ENCODE measurements at places on chromosomes 16 and 17. TPM values are rescaled to one million over a fixed set of nuclear protein-coding genes. Genes with fewer than 3 reads are reported as not detected.
A peak's percentile ranks its signal among the peaks of the same experiment; 100 is the strongest.

IKZF3 gene
- not detected for total RNA-seq

ASIC2 gene
- total RNA-seq = not detected

CCL7 gene
- 4.9 TPM for total RNA-seq

C16orf89 gene
- total RNA-seq = not detected

ATP2A3 gene
- total RNA-seq = not detected

TRIM47 gene
- 1.4 TPM for total RNA-seq

GRCh38 chr16:50497592-50497991 is 50.6 kb upstream of the NKD1 start:
- no peaks in the 10 kb centered on the region for H3K36me3 ChIP-seq
- H3K27me3 ChIP-seq = no peaks in the 10 kb centered on the region
- no peak overlapping the region for H3K4me3 ChIP-seq
- H3K4me1 ChIP-seq = peaks cover 22% of the 10 kb centered on the region

DNA sequence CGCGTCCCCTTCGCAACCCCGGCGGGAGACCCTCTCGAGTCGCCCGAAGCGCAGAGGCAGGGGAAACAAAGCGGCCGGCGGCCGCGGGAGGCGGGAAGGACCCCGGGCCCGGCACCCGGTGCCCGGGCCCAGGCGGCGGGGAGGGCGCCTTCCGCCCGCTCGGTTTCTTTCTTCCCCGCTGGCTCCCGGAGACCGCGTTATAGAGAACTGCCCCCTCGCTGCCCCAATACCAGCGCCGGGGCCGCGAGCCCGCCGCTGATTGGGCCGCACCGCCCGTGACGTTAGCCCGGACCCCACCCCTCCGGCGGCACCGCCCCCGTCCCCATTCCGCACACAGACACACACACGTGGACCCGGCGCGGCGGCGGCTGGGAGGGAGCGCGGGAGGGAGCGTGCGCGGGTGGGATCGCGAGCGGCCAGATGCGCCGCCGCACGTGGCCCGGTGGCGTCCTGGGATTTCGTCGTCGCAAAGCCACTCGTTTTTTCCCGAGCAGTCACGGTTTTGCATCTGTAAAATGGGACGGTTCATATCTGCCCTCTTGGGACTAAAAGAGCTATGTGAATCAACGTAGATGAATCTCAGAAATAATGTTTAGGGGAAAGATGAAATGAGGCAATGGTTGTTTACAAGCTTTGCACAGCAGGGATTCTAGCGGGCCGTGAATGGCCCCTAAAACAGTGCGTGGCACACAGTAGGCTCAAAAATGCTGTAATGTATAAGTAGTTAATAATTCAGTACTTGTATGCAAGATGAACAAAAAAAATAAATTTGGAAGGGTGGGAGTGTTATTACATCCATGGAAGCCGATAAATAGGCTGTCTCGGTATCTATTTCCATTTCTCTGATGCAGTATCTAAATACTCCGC is at the start of gene EPOP:
TSS of gene EPOP (minus strand) at position 209 of the 867 bp plus-strand sequence. CDS start 462 bp downstream, outside the sequence.
- 0 out of 2 replicates have a peak, but pooled peaks cover 4% of the 10 kb centered on the region for H3K27me3 ChIP-seq
- no peak within 1 kb of the TSS for H3K27ac ChIP-seq
- DNase-seq = peak; percentile 89
- H3K4me1 ChIP-seq = 0 out of 2 replicates have a peak, but pooled peaks cover 3% of the 10 kb centered on the region

DNA sequence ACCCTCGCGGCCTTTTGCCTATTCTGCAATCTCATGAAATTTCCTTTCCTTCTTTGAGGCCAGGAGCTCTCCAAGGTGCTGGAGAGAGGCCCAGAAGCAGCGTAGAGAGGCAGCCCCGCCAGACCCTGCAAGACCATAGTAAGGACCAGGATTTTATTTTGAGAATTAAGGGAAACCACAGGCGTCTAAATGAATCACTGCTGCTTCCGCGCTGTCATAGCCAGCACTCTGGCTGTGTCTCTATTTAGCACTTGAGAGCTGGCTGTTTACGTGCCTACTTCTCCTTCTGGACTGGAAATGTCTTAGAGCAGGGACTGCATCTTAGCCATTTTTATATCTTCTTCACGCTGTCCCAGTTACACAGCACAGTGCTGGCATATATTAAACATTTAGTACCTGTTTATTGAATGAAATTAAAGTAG is 37.6 kb upstream of the PIRT start:
- peak; percentile 44 for DNase-seq
- no peak overlapping the region for H3K4me3 ChIP-seq
- H3K27me3 ChIP-seq = no peaks in the 10 kb centered on the region
- no peaks in the 10 kb centered on the region for H3K4me1 ChIP-seq
- no peak overlapping the region for H3K27ac ChIP-seq

DNA sequence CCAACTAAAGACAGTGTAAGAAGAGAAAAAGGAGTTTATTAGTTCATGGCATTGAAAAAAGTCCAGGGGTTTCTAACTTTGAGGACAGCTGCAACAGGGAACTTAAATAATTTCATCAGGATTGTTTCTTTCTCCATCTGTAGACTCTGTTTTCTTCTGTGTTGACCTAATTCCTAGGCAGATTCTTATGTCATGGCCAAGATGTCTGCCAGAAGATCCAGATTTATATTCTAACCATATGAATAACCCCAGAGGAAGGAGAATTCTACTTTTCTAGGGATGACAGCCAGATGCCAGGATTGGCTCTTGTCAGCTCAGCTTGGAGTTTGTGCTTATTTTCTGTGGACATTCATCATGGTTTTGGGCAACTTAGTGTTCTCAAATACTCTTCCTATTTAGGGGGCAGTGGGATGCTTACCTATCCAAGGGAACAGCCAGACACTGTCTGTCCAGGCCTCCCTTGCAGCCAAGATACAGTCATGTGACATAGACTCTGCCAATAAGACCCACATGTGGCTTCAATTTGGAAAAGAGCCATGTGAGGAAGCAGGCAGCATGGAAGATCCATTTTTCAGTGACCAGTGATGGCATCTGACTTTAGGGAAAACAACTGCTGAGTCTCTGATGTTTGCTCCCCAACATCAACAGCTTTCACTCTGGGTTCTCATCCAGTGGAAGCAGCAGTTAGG is 18.2 kb downstream of the PCTP start:
- H3K4me1 ChIP-seq = peaks cover 17% of the 10 kb centered on the region
- H3K27me3 ChIP-seq = no peaks in the 10 kb centered on the region
- DNase-seq = peak; percentile 64

GRCh38 chr16:48619547-48619946 is 9.6 kb upstream of the N4BP1 start:
- H3K36me3 ChIP-seq = no peaks in the 10 kb centered on the region
- H3K4me3 ChIP-seq = no peak overlapping the region
- no peaks in the 10 kb centered on the region for H3K27me3 ChIP-seq

DNA sequence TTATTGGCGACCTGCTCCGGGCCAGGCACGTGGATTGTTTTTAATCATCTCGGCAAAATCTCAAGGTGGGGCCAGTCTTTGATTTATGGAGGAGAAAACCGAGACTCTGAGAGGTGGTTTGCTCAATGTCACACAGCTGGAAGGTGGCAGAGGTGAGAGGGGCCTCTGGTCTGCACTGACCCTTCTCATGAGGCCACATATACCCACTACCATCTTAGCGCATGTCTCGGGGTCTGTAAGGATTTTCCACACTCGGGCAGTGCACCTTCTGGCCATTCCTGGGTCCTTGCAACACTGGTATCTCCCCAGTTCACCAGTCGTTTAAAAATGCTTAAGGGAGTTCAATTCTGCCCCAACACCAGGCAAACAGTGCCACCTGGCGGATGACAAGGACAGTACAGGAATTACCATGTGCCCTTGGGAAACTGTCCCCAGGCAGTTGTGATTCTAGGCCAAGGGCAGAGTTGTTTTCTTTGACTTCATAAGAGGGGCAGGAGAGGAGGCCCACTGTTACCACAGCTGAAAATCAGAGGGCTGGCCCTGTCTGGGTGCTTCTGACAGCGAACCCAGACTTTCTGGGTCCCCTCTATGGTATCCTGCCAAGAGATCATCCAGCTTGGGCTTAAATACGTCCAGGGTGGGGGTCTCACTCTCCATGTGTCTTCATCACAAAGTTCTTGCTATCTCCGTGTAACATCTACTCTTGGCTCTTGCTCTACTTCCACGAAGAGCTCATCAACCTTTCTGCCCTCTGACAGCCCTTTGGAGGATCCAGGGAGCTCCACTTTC is 39.4 kb upstream of the RAI1 start:
- H3K4me3 ChIP-seq = no peak overlapping the region
- DNase-seq = peak; percentile 78
- H3K4me1 ChIP-seq = no peaks in the 10 kb centered on the region
- H3K36me3 ChIP-seq = no peaks in the 10 kb centered on the region
- H3K27me3 ChIP-seq = no peaks in the 10 kb centered on the region
- no peak overlapping the region for H3K27ac ChIP-seq

- no peak overlapping the region for H3K4me3 ChIP-seq
- H3K36me3 ChIP-seq = no peaks in the 10 kb centered on the region
- H3K27ac ChIP-seq = no peak overlapping the region
- no peak for DNase-seq
Measured at GRCh38 chr17:9776911-9777310, 14.5 kb downstream of the DHRS7C start.

GRCh38 chr16:86709103-86709502 is 130.8 kb downstream of the FOXL1 start:
- H3K27me3 ChIP-seq = peaks cover 33% of the 10 kb centered on the region
- DNase-seq = no peak
- H3K4me3 ChIP-seq = no peak overlapping the region
- H3K27ac ChIP-seq = no peak overlapping the region

DNA sequence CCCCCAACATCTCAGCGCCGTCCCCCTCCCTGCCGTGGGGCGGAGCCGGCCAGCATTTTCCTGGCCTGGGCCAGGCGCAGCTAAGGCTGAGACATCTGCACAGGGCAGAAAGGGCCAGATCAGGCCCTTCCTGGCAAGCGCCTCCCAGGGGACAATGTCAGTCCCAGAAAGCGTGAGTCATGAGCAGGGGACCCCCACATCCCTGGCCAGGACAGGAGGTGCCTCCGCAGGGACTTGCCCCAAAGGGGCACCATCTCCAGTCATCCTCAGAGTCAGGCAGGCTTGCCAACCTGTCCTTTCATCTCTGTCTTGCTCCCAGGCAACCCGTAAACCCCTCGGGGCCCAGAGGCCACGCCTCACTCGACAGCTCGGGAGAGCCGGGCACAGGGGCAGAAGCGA is 43.2 kb downstream of the SOCS1 start:
- H3K27ac ChIP-seq = no peak overlapping the region
- no peaks in the 10 kb centered on the region for H3K4me1 ChIP-seq
- no peak for DNase-seq
- no peaks in the 10 kb centered on the region for H3K36me3 ChIP-seq
- no peak overlapping the region for H3K4me3 ChIP-seq

GRCh38 chr17:17221329-17221728 is 15.2 kb upstream of the PLD6 start:
- H3K4me1 ChIP-seq = no peaks in the 10 kb centered on the region
- no peak overlapping the region for H3K27ac ChIP-seq
- no peak overlapping the region for H3K4me3 ChIP-seq
- no peaks in the 10 kb centered on the region for H3K27me3 ChIP-seq
- DNase-seq = no peak

DNA sequence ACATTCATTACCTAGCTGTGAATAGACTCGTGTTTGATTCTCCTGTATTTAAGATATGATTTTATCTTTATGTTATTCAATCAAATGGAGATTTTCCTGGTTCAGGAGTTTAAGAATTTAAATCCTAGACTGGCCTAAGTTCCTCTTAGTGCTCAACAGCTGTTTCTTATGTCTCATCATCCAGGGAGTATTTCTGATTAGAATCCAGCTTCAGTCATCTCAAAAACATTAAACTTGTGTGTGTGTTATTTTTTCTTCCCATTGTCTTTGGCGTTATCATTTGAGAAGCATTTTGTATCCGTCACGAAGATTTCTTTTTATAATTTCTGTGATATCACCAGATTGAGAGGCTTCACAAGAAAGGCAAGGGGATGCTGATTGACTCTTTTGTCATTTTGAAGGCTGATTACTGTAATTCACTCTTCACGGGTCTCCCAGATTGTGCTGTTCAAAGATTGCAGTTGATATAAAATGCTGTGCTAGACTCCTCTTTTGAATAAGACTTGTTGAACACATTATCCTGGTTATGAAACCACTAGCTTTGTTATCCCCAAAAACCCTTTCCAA is 204.8 kb downstream of the CDH8 start:
- H3K4me1 ChIP-seq = no peaks in the 10 kb centered on the region
- no peak overlapping the region for H3K27ac ChIP-seq
- H3K27me3 ChIP-seq = no peaks in the 10 kb centered on the region

- peak overlapping the region; percentile 61 for H3K27ac ChIP-seq
- peak; percentile 75 for DNase-seq
- H3K4me1 ChIP-seq = 0 out of 2 replicates have a peak, but pooled peaks cover 6% of the 10 kb centered on the region
- no peaks in the 10 kb centered on the region for H3K36me3 ChIP-seq
Measured at GRCh38 chr16:81445143-81445961, 744 bp downstream of the CMIP start.
